ENCODE measurements at places on chromosomes 3 and 15.

DNA sequence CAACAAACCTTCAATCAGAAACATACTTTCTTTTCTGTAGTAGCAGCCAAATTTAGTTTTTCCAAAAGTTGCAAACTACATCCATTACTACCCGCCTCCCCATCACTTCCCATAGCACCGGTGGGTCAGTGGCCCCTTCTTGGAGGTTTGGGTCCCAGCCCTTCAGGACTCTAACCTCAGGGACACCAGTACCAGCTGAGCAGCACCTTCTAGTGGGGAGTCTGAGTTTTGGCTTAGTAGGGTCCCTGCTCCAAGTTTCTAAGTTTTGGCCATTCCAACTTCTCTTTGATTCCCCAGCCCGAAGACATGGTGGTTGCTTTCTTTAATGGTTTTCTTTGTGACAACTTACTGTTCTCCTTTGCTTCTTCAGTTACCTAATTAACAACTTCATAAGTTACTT, 160.6 kb downstream of the ECT2 start:
- no peak for DNase-seq

DNA sequence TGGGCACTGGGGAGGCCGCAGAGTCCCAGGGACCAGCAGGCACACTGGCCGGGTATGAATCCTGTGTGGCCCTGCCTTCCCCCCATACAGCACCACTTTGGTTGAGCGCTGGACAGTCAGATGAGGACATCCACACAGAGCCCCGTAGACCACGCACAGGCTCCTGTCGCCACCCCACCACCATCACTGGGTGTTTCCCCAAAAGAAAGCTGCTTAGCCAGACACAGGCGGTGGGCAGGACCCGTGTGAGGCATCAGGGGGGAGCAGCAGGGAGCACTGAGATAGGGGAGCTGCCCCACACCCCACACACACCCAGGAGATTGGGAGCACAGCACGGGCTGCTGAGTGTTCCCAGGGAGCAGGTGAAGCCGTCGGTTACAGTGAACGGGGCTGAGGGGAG, 42.4 kb upstream of the SLC41A3 start:
- DNase-seq, result no peak

DNA sequence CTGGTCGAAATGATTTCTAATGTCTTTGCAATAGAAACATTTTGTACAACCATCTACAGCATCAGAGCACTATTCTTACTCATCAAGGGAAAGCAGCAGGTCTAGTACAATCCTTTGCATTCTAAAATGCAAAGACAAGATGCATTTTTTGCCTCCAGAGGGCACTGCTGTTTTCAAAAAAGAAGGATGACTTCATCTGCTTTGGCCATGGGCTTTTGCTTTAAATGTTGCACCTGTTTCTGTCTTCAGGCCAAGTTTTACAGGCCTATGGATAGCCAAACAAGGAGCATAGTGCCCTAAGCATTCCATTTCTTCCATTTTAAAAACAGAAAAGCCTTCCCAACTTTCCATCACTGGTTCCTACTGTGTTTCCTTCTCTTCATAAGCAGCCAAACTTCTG, 3.4 kb downstream of the PARP9 start:
- DNase-seq, result peak; percentile 55

GRCh38 chr15:77067691-77068367, 3.1 kb downstream of the TSPAN3 start:
- no peak for DNase-seq

GRCh38 chr3:95797081-95797480, 1017.3 kb upstream of the EPHA6 start:
- DNase-seq, result no peak

- DNase-seq, result no peak
Measured at GRCh38 chr3:46913644-46914043, 36.1 kb downstream of the PTH1R start.

DNA sequence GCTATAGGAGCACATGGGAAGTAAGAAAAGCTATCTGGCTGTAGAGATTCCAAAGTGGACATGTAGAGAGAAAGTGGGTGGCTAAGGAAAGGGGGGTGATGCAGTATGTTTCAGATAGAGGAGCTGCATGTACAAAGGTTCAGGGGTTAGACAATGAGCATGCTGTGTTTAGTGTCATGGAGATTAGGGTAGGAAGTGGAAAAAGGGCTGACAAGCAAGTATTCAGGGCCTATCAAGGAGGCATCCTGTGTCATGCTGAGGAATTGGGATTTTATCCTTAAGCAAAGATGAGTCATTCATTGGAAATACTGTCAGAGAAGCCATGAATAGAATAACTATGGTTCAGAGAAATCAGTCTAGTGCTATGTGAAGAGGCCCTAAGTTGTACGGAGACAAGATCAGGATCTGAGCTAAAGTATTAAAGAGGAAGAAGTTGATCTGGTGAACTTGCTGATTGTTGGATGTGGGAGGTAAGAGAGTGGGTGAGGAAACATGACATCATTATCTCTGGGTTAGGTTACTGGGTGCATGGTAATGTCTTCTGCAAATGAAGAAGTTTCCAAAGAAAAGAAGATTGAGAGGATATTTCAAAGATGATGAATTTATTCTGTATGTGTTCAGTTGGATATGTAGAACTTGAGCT, 176.7 kb upstream of the GOLIM4 start:
- DNase-seq, result no peak
